ENCODE measurements at places on chromosomes 2 and 18.

DNA sequence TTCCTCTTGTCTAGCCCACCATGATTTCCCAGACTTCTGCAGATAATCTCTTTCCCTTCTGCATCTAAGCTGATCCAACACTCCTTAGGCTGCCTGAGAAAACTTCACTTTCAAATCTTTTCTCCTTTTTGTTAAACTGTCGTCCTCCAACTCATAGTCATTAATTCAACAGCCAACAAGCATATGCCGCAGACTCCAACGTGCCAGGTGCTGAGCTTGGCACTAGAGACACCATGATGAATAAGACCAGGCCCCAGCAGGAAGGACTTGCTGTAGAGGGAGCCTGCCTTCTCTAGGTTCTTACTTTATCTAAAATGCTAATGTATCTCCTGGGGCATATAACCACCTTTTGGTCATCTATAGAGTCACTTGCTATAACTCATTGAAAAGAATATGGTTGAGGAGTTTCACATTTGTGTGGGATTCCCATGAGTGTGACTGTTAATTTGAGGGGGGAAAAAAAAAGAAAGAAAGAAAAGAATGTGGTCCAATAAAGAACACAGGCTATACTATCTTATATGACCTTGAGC lies 51.0 kb downstream of the ANKRD44 start:
- DNase-seq, result no peak

DNA sequence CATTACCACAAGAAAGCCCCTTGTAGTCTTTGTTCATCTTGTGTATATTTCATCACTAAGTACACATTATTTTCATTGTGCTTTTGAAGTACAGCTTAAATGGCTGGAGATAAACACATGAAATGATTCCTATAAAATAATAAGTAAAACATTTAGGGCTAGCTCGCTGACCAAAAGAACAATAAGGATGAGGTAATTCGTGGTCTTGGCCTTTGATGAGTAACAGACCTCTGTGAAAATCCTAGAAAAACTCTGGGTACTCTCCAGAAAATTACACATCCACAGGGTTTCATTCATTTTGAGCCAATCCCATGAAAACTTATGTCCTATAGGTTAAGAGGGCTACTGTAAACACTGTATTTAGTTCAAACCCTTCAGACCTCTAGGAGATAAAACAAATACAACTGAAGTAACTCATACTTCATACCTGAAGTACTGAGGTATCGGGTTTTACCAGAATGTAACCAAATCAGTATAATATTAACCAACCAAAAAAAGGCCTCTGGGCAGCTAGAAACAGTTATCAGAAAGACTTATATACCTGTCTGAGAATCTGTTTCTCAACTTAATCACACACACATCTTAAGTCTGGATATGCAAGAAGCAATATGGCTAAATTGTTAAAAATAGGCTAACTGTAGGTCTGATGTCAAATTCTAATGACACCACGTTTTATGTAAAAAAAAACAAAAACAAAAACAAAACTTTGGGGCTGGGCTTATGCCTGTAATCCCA lies 31.0 kb downstream of the CFAP36 start:
- DNase-seq, result no peak

- DNase-seq, result no peak
These were observed 84.5 kb upstream of the DTNB start for GRCh38 chr2:25757906-25758305.

DNA sequence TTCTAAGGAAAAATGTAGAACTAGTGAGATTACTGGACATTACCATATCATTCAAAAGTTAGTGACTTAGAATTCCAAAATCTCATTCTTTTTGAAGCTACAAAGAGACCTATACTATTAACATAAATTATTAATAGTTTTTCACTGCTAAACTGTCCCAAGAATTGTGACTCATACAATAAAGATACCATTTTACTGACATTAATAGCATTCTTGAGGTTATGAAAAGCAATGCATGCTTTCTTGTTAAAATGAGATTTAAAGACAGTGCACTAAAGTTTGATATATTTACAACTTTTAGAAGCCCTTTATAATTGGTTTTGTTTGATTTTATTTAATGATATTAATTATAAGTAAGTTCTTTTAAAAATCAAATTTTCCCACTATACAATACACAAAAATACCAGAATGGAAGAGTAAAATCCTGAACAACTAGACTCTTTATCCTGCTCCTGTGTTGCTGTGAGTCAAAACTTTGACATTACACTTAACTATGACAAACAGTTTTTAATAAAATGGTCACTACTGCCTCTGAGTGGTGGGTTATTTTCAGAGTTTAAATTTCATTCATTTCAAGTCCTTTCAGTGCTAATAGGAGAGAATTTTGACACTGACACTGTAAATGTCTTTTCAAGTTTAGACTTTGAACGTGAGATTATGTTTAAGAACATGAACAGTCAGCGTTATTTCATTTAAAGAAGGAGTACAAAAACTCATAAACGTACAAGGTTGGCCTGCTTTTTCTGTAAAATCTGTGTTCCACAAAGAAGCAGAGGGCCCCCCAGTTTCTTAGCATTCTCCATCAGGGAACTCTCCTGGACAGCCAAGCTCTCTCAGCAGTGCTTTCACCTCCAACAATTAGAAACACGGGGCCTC lies 54.5 kb downstream of the FAM124B start:
- no peak for DNase-seq

GRCh38 chr18:45039376-45039775 lies 358.7 kb downstream of the SETBP1 start:
- no peak for DNase-seq

DNA sequence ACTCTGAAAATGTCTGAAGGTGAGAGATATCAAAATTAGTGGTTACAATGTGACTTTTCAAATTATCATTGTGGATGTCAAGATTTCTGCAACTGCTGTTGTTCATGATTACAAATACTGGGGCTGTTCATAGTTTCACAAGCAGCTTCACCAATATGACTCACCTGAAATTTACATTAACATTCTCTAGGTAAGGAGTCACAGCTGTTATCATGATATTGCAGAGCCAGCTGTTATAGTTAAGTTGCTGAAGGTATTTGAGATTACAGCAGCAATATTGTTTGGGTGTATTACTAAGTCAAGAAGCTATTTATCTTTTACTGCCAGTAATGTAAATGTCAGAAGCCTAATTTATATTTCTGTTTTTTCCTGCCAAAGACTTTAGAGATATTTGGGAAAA lies 140.0 kb downstream of the MC4R start:
- DNase-seq, result no peak

- no peak for DNase-seq
These were observed 12.0 kb downstream of the EPC2 start for GRCh38 chr2:148656516-148656915.

DNA sequence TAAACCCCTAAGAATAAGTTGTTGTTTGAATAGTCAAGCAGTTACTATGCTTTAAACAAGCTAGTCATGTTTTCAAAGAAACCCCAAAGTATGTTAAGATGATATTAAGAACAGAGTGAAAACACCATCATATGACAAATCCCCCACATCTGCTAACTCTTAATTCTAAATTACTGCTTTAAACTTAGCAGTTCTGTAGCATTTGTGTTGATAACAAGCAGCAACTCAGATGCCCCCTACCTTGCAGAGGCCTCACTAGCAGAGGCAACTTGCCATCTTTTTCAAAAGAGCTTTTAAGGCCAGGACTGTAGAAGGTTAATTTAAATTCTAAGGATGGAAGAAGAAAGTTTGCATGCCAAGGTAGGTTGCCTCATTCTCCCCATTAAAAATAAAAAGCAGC lies 376.2 kb downstream of the SETBP1 start:
- no peak for DNase-seq

GRCh38 chr2:100546469-100546868 lies 16.3 kb upstream of the PDCL3 start:
- DNase-seq, result no peak

DNA sequence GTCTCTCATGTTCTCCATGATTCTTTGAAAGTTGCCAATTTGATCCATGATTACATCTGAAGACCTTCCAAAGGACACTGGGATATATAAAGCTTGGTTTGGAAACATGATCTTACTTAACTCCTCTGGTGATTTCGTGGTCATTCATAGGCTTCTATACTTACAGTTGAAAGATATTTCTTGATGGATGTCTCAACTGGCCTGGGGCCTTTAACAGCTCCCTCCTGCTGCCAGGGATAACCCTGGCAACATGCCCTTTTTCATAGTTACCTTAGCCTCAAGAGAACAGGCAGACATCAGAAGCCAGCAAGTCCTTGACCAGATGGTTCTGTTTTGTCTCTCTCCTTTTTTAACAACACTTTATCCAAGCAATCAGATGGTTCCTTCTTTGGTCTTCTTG lies 23.5 kb upstream of the MFF start:
- no peak for DNase-seq

DNA sequence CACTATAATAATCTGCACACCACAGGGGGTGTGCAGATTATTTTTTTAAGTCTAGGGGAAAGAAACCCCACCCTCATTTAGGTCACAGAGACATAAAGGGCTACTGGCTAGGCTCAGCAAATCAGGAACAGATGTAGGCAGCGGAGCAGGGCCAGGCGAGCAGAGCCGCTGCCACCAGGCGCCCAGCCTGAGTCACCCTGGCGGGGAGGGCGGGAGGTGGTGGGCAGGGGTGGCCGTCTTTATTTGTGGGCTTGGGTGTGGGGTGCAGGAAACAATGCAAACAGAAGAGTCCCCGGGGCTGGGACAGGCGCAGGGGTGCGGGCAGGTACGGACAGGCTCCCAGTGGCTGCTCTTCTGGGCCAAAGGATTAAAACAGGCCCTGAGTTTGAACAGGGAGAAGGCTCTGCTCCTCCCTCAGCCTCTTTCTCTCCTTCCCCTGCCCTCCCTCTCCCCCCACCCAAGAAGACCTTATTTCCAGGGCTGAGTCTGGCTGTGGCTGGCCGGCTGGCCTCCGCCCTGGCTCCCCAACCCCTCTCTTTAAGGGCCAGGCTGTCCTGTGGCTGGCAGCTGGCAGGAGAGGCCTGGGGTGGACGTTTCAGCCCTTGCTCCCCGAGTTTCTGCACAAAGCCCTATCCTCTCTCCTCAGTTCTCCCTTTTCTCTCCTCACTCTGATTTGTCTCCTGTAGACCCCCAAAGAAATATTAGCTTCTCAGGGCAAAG lies 142.9 kb upstream of the SMAD2 start:
- DNase-seq, result no peak

DNA sequence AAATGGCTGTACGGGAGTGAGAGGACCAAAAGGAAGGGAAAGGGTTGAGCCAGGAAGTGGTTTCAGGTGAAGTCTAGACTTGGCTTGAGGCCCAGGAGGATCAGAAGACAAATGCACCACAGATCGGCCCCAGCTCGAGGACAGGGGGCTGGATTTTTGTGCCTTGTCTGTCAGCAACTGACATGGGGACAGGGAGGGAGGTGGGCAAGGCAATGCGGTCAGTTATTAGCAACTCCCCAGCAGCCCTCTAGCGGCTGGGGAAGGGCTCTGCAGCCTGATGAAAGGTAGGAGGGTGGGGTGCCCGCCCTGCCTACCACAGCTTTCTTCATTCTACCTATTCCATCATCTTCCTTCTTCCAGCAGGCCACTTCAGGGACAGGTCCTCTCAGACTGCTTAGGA lies 50.0 kb downstream of the CPO start:
- DNase-seq, result peak; percentile 6

- no peak for DNase-seq
These were observed 27.7 kb downstream of the LOXHD1 start for GRCh38 chr18:46629361-46629760.

DNA sequence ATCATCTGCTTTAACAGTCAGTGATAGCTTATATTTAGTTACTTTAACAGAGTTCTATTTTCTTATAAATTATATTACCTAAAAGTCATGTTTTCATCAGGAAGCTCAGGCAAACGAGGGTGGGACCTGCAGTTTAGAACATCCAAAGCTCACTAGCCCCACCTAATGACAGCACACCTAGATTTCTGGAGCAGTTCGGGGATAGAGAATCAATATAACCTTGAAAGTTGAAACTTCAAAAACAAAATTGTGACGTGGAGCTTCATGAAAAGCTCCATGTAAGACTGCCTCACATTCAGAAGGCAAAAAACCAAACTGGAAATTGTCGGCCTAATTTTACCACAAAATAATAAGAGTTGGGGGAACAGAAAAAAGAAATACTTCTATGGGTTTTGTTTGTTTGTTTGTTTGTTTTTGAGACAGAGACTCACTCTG lies 185.9 kb upstream of the CCDC150 start:
- DNase-seq, result peak; percentile 64

Data from CD8-positive, alpha-beta T cell (primary cell).